ENCODE measurements at places on chromosomes 13 and 19.

GRCh38 chr13:108305655-108306054, 36.1 kb downstream of the TNFSF13B start:
- no peak for DNase-seq

GRCh38 chr13:113990321-113990837, 16.5 kb upstream of the C13orf46 start:
- no peak for DNase-seq

GRCh38 chr13:97354808-97355207, 79.2 kb upstream of the RAP2A start:
- DNase-seq = no peak

DNA sequence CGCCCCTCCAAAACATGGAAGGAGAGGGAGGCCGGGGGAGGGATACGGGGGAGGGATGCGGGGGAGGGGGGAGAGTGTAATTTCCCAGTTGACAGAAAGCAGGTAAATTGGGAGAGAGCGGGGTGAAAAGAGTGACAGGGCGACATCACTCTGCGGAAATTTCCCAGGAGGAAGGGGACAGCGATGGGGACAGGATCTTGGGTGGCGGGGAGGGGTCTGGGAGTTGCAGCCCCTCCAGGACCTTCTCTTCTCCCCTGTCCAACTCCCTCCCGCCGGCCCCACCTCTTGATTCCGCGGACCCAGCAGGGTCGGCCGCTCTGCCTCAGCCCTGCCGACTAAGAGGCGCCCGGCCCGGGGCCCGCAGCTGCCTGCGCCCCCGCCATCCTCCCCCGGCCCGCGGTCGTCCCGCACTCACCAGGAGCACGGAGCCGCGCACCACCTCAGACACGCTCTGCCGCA, 108.0 kb upstream of the DOCK9 start:
- DNase-seq = no peak
